ENCODE measurements at places on chromosomes 6 and 20. TPM values are rescaled to one million over a fixed set of nuclear protein-coding genes. Genes with fewer than 3 reads are reported as not detected.

TOX2 gene
- 2.0 TPM for total RNA-seq

RTN4IP1 gene
- total RNA-seq: 6.9 TPM

TXLNB gene
- total RNA-seq: not detected

PPIL6 gene
- 0.80 TPM for total RNA-seq

GDAP1L1 gene
- not detected for total RNA-seq

HLA-DQA1 gene
- not detected for total RNA-seq

- no peak for DNase-seq
Measured at GRCh38 chr6:78910010-78910409, 42.7 kb downstream of the IRAK1BP1 start.

DNA sequence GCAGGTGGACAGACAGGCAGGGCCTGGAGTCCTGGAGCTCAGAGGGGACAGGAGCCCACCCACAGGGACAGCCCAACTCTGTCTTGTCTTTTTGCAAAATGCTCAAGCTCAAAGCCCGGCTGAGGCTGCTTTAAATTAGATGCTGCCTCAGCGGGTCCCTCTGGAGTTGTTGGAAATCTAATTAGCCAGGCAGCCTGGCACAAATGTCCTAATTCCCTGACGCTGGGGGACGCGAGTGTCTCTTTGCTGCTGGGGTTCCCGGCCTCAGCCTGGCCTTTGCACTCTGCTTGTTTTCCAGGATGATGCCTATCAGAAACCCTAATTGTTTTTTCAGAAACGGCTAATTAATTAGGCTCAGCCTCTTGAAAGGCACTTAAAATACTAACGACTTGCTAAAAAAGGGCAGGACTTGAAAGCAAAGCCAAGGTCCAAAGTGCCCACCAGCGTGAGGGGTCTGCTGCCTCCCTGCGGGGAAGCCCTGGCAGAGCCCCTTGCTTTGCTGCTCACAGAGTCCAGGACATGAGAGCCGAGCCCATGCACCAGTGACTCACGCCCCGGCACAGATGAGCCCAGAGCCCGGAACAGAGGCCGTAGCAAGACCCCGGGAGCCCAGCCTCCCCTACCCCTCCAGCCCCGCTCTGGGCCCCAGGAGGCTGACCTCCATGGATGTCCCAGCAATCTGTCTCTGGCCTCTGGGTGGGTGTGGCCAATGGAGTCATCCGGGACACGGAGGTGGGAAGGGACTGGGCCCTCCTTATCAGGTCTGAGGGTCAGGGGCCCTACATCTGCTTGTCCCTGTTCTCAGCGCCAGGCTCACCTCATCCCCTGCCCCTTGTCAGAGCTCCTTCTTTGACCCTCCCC, 46.0 kb upstream of the BHLHE23 start:
- no peak for DNase-seq

- DNase-seq: no peak
Measured at GRCh38 chr6:149267513-149268043, 49.9 kb upstream of the TAB2 start.

DNA sequence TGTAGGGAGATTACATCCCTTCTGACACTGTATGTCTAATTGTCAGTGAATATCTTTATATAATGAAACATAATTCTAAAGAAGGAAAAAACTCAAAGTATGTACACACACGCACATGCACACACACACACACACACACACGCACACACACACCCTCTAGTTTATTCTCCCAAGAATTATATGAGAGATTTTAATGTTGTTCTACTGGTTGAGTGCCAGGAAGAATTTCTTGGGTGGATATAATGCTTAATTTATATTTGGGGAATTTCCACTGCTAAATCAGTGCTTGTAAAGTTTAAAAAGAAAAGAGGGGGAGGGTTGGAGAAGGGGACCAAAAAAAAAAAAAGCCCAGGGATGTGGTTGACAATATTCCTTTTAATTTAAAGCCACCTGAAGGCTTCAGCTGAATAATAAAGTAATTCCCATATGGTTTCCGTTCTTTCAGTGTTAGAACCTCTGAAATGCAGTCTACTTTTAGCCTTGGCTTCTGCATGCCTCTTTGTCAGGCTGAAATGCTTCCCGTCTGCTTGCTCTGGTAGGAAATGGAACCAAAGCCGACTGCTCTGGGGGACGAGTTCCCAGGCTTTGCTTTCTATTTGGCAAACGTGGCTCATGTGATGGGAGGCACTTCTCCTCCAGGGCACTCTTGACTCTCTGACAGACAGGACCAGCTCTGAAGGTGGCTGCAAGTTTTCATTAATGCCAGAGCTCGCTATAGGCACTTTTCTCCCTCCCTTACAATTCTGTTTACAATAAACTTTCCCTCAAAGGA, 225.4 kb downstream of the PRL start:
- no peak for DNase-seq

DNA sequence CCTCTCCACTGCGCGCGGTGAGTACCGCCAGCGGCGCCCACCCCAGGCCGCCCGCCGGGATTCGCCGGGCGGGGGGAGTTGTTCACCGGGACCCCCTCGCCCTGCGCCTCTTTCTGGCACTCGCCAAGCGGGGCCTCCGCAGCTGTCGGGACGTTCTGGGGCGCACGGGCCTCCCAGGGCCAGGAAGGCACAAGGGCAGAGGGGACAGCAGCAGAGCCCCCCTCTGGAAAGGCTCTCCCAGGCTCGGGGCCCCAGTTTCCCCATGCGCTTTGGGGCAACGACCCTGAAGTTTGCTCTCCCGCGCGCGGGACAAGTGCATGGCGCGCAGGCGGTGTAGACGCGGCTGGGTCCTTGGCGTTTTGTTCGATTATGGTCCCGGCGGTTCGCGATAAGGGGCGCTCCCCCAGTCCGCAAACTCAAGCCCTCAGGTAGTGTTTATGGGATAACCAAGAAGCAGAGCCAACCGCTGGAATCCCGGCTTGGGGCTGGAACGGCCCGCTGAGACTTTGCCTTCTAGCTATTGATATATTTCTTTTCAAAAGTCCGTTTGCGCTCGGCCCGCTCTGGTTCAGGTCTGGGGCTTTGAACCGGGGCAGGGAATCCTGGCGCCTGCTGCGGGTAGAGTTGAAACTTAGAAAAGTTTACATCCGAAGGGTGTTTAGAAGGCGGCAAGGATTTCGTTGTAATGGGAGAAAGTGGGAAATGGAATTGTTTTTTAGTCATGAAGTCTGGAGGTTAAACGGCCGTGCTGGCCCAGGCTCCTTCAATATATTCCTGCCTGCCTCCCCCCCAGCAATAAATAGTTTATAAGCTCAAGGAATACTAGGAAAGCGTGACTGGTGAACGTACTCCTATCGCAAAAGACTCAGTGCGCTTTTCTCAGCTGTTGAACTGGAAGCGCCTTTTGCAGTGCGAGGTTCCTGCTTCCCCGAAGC, 595 bp downstream of the EYA2 start:
- no peak for DNase-seq

DNA sequence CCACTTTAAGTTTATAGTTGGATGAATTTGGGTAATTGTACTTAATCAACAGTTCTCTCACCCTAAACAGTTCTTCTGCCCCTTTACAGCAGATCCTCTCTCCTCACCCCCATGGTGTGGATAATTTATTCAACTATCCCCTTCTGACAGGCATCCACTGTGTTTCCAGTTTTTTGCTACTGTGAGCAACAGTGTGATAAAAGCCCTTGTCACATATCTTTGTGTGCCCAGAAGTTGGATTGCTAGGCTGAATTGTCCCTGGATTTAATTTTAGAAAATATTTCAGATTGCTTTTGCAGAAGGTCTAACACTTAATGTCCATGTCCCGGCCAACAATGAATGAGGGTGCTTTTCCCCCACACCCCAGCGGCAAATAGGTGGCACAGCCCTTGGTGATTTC, 30.5 kb upstream of the SCUBE3 start:
- DNase-seq: no peak

DNA sequence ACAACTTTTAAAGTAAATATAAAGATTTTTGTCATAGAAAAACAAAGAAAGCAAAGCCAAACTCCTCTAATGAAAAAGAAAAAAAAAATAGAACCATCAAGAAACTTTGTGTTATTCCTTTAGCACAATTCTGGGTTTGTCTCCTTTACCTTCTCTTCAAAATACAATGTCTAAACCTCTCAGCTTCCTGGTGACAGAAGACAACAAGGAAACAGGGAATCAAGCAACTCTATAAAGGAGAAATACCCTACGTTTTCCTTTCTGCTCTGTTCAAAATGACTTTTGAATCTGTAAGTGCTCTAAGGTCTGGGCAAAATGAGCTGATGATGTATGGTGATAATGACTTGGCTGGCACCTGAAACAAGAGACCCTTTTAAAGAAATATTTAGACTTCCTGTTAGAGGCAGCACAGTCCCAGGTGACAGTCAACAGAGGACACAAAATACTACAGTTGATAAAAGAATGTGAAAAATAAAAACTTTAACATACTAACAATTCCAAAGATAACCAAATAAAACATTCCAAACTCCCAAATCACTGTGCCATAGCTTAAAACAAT, 101.4 kb downstream of the PRDM1 start:
- DNase-seq: no peak

- no peak for DNase-seq
Measured at GRCh38 chr6:141251286-141251685, 881.4 kb upstream of the GJE1 start.

DNA sequence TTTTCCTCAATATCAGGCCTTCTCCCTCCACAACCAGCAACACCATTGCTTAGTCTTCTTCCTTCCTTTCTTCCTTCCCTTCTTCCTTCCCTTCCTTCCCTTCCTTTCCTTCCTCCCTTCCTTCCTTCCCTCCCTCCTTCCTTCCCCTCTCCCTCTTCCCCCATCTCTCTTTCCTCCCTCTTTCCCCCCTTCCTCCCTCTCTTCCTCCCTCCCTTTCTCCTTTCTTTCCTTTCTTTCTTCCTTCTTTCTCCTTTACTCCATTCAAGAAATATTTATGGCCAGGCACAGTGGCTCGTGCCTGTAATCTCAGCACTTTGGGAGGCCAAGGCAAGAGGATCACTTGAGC, 66.4 kb upstream of the SIRPA start:
- DNase-seq: no peak
